ENCODE measurements at places on chromosomes 3 and 15. TPM values are rescaled to one million over a fixed set of nuclear protein-coding genes. Genes with fewer than 3 reads are reported as not detected.

DNA sequence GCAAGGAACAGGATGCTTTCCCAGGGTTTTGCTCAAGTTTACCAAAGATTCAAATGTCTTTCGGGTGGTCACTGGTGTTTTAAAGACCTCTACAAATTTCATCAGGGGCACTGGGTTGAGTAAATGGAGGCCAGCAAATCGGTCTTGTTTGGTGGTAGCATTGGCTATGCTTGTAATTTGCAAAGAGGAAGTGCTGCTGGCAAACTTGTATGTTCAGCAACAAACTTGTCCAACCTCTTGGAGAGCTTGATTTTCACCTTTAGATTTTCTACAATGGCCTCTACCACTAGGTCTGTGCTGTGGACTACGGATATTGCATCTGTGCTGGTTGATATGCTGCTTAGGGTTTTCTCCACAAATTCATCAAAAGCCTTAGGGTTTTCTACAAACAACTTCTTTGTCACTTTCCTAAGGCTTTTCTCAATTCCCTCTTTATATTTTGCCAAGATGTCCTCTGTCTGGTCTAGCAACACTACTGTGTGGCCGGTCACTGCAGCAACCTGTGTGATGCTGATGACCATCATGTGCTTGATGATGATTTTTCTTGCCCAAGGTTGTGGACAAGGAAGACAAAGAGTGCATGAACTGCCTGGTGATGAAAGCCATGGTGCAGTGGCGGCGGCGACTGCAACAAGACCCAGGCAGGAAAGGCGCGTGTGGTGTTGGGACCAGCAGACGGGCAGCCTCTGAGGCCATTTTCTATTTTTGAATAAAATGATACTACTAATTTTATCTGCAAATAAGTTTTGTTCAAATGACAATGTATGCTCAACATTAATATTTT, 50.8 kb downstream of the RFX7 start:
- no peak for DNase-seq

DNA sequence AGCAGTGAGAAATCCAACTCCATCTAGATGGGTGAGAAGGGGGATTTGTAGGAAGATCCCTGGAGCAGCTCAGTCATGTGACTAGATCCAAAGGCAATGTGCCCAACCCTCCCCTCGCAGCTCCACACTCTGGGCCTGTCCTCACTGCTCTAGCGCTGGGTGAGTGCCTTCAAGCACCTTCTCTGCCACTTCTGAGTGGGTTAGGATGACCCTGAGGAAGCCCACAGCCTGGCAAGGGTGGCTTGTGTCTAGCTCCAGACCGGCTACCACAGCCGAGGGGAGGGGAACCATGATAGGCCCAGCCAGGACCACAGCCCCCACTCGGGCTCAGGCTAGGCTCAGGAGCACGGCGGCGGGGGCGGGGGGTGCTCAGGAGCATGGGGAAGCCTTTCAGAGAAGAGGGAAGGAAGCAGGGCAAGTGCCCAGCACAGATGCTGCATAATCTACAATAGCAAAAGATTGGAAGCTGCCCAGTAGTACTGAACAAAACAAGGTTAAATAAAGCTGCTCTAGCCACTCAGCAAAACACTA, 1.7 kb downstream of the SPATA12 start:
- no peak for DNase-seq

Gene PLCH1
- 0.13 TPM for polyA plus RNA-seq

DNA sequence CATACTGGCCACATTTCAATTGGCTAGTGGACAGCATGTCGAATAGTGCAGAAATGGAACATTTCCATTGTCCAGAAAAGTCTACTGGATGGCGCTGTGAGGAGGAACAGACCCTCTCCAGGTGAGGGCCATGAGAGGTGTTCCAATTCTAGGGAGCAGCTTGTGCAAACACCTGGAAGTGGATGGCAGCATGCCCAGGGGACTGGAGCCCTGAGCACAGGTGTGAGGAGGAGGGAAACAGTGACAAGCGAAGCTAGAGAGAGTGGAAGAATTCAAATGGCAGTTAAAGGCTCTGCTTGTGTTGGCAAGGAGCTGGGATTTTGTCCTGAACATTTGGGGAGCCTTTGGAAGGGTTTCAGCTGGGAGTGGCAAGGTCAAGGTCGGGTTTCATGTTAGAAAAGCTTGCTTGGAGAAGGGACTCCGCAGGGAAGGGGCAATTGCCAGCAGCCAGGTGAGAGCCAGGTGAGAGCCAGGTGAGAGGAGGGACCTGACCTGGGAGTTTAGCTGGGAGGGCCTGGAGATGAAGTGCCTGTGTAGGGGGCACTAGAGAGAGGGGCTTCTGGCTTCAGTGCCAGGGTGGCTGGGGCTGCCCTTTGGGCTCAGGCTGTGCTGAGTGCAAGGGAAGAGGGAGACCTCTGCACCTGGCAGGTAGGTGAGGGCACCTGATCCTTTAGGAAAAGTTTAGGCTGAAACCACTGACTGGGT, 93.8 kb downstream of the LINGO1 start:
- no peak for DNase-seq

Gene PODXL2
- polyA plus RNA-seq, result 0.66 TPM

DNA sequence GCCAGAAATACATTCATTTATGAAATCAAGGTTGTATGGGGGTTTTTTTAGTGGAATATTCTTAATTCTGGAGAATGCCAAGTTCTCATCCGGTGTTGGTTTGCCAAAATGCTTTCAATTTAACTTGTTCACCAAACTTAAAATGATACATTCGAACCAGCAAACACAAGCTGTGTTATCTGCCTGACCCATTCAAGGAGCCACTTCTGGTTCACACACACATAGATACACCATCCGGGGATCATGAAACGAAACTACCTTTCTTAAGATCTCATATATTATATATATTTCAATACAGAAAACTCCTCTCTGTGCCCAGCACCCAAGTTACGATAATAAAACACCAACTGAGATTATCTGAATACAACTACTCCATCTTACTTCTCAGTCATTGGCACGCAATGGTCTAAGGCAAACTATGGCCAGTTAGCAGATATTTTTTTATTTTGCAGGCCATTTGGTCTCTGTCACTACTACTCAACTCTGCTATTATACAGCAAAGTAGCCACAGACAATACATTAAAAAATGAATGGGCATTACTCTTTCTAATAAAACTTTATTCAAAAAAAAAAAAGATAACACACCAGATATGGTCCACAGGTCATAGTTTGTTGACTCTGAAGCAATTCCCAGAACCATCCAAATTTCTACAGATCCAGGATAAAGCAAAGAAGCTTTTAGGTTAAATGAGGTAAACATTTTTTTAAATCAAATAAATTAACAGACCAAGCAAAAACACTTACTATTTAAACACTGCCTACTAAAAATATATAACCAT, 89.6 kb downstream of the TBL1XR1 start:
- DNase-seq, result no peak

DNA sequence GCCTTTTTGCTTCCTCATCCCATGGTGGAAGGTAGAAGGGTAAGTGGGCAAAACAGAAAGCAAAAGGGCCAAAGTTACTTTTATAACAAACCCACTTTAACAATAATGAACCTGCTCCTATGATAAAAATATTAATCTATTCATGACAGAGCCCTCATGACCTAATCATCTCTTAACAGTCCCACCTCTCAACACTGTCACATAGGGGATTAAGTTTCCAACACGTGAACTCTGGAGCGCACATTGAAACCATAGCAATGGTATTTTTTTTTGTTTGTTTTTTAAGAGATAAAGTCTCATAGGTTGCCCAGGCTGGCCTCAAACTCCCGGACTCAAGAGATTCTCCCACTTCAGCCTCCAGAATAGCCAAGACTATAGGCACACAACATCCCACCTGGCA, 30.7 kb downstream of the KATNBL1 start:
- no peak for DNase-seq

Gene MRPL3
- 102 TPM for polyA plus RNA-seq

- no peak for DNase-seq
These were observed 136.5 kb downstream of the PDE8A start for GRCh38 chr15:85118173-85118572.

DNA sequence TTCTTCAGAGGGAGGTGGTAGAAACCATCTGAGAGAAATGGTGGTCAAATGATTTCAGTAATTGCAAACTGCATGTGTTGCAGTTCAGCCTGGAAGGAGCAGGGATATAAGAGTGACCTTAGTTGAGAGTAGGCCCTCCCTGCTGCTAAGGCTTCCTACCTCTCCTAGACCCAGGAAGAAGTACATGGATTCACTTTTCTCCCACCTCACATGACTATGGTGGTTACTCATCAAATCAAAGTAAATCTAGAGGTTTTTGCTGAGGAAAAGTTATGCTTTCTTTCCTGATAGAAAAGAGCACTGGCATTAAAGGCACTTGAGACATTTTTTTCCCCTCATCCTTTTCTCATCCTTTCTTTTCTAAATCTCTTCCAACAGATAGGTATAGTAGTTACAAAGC, 43.2 kb upstream of the LEKR1 start:
- DNase-seq, result no peak

Gene LMAN1L
- polyA plus RNA-seq, result 0.03 TPM

Gene HRG
- polyA plus RNA-seq, result not detected

DNA sequence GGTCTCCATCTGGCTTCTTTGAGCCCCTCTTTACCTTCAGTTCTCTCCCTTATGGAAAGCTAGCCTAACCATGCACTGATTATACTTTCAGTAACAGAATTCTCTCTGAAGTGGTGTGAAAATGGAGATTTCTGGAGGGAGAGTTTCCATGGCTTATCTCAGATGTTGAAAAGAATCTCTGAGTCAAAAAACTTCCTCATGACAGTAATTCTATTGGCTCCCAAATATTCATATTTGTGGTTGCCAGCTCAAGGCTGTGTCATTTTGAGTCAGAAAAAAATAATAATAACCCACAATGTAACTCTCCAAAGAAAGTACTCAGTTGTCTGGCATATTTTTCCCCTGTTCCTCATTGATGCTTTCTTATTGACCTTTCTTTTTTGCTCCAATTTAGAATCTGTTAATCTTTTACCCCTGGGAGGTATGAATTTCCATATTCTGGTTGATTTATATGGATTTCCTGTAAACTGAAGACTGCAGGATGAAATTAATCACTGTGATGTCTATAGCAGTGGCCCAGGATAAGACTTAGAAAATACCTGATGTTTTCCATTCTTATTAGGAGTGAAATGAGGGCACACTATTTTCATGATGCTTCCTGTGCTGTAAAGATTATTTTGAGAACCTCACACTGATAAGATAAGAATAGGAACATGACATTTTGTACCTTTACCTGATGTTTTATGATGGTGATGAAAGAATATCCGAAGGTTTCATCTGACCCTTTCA, 149.5 kb upstream of the EPHA3 start:
- DNase-seq, result no peak

Gene TPRG1
- polyA plus RNA-seq, result 0.62 TPM

DNA sequence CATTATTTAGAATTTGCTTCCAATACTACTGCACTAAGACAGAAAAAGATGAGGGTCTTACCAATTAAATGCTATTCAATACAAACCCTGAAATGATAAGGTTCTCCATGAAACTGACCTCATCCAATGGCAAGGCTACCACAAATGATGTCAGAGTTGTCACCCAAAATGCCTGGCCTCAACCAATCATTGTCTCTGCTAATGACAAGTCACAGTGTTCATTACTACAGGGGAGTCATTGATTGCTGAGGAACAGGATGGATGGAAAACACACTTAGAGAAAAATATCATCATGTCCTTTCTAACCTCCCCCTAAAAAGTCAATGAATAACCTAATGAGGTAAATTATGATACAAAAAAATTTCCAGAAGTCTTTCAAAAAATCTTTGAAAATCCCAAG, 91.0 kb downstream of the FOXP1 start:
- no peak for DNase-seq

Gene APBA2
- 0.37 TPM for polyA plus RNA-seq

GRCh38 chr3:32220006-32220405, 18.5 kb upstream of the CMTM8 start:
- DNase-seq, result no peak

- DNase-seq, result no peak
These were observed 12.1 kb downstream of the ARPP19 start for GRCh38 chr15:52556524-52557273.

Gene GOLGA8T
- polyA plus RNA-seq, result 0.51 TPM

GRCh38 chr3:57998366-57999283, 9.6 kb upstream of the FLNB start:
- DNase-seq, result no peak

GRCh38 chr3:157174290-157174648, 14.3 kb upstream of the CCNL1 start:
- DNase-seq, result no peak

GRCh38 chr3:24494618-24495325, at the start of gene THRB:
TSS of gene THRB (minus strand) at chr3:24494850.
- peak; percentile 79 for DNase-seq

DNA sequence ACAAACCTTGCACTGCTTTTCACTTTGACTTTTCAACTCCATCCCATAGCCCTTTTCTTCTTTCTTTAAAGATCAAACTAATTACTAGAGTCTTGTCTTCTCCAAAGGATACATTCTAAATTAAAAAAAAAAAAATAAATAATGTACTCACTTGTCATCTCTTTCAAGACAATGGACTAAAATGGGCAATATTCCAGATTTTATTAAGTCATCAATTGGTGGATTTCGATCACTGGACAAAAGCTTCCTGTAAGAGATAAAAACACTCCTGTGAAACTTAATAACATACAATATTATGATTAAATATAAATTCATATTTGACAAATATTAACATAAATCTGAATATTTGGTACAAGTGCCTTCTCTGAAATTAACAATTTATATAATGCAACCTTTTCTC, 34.1 kb downstream of the KPNA4 start:
- no peak for DNase-seq

GRCh38 chr3:170356596-170357175, 829 bp upstream of the SKIL start:
- DNase-seq, result peak; percentile 91

- DNase-seq, result no peak
These were observed 151.9 kb downstream of the CADPS start for GRCh38 chr3:62723166-62723913.

DNA sequence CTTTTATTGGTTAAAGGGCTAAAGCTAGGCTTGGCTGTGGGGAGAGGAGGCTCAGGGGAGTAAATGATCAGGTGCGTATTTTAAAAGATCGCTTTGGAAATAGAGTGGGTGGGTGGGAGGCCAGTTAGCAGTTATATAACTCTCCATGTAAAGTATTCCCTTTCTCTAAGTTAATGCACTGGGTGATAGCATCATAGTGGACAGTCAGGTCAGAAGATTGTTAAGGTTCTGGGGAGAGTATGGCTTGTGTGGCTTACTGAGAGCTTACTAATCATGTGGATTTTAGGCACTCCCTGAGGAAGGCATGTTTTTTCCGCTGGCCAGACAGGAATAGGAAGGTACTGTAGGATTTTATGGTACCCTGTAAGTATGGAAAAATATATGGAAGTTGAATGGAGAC, 6.3 kb upstream of the EIF3J start:
- DNase-seq, result no peak
